Cardiac septum (tissue), 1 donor: ENCODE measurements at places on chromosomes 1 and 21.
A peak's percentile ranks its signal among the peaks of the same experiment; 100 is the strongest.

DNA sequence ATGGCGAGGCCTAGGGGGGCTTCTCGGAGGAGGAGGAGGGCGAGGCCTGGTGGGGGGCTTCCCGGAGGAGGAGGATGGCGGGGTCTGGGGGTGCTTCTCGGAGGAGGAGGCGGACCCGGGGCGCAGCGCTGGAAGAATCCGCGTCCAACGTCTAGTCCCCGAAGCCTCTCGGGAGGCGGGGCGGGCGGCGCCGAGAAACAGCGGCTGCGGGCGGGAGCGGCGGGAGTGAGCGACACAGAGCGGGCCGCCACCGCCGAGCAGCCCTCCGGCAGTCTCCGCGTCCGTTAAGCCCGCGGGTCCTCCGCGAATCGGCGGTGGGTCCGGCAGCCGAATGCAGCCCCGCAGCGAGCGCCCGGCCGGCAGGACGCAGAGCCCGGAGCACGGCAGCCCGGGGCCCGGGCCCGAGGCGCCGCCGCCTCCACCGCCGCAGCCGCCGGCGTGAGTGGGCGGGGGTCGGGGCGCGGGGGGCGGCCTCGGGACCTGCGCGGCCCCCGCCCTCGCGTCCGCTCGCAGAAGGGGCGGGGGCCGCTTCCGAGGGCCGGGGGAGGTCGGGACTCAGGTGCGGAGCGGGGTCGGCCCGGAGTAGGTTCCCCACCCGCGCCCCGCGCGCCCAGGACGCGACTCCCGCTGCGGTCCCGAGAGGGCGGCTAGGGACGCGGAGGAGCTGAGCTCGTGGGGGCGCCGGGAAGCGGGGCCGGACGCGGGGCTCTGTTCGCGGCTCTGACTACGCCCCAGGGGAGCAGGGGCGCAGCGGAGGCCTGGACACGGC, at the start of gene KLHL17:
Gene KLHL17 (plus strand): TSS at position 222 of the 769 bp plus-strand sequence. CDS start 110 bp downstream, at position 332.
- peak; percentile 90 for DNase-seq

DNA sequence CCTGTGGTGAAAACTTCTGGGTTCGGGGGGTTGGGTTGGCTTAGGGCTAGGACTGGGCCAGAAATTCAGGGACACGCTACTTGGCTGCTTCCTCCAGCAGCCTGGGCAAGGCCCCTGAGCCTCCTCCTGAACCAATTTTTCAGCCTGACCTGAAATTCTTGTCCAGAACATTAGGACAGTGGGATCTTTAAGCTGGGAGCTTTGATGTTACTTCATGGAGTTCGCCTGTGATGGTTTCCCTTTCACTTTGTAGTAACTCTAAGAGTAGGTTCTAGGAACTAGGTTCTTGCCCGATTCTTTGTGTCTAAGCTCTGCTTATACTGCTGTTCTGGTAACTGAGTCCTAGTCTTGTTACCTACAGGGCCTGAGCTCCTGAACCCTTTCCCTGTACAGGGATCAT, 75.3 kb downstream of the S1PR1 start:
- DNase-seq: no peak

DNA sequence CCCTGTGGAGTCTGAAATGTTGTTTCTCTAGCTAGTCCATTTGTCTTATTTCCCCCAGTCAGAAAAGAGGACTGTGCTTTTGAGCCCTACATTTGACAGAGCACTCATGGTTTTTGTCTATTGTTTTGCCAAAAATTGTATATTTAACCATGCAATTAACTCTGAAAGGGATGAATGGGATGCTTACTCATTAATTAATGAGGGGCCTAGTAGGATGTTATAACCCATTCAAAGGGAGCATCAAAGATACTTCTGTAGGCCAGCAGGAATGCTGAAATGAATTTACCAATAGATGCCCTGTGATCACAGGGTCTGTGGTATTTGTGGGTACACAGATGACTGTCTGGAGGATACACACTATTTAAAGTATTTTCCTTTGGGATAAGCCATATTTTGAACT, 147.7 kb downstream of the FCRL5 start:
- no peak for DNase-seq

GRCh38 chr1:226217273-226217672, 6.2 kb upstream of the MIXL1 start:
- DNase-seq: no peak

- no peak for DNase-seq
Observed at GRCh38 chr21:28936721-28937120, 56.0 kb downstream of the LTN1 start.
